Prostate gland (tissue), 2 donors: ENCODE measurements at places on chromosomes 2 and 18. TPM values are rescaled to one million over a fixed set of nuclear protein-coding genes. Genes with fewer than 3 reads are reported as not detected.

The PLGLB2 gene
- not detected for total RNA-seq

DNA sequence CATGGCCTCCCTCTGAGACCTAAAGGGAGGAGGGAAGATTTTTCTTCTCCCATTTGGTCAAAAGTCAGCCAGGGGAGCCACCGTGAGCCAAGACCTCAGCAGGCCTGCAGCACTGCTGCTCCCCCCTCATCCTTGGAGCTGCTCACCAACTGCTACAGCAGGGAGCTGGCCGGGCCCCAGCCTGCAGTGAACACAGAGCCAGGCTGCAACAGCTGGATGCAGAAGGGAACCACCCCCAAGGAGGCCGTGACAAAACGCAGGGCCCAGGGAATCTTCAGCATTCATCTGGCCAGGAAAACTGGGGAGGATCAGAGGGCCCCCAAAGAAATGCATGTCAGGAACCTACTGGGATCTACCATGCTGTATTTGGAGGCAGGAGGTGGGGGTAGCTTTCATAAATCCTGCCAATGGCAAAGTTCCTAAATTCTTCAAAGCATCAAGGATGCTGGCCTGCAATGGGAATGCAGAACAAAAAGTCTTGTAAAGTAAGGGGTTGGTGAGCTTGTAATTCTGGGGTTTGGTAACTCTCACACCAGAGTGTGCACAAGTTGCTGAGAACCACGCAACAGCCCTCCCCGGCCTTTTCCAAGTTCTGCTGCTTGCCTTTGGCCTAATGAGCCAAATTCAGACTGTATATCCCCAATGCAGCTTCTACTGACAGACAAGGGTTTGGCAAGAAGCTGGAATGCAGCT is 61.0 kb downstream of the CACNB4 start:
- no peaks in the 10 kb centered on the region for H3K36me3 ChIP-seq
- H3K27ac ChIP-seq, result no peak overlapping the region
- no peaks in the 10 kb centered on the region for H3K27me3 ChIP-seq
- no peak for DNase-seq

DNA sequence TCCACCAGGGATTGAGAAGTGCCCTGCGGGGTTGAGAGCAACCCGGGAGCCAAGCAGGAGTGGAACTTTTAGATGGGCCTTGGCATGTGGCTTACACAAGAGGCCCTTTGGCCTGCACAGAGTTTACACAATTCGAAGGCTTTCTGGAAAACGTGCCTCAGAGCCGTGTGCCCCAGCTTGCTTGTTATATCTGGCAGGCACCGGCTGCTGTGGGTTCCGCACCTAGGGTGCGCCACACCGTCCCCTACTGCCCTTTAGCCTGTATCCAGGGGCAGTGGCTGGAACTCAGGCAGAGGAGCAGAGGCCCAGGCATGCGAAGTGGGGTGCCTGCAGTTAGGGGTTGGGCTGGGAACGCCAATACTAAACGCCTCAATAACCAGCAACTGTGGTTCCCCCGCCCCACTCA is 32.9 kb upstream of the EDAR start:
- H3K27ac ChIP-seq, result no peak overlapping the region
- no peak overlapping the region for H3K4me3 ChIP-seq
- H3K27me3 ChIP-seq, result no peaks in the 10 kb centered on the region
- DNase-seq, result no peak
- no peaks in the 10 kb centered on the region for H3K4me1 ChIP-seq

- H3K27ac ChIP-seq, result no peak overlapping the region
- H3K36me3 ChIP-seq, result no peaks in the 10 kb centered on the region
- DNase-seq, result no peak
- no peak overlapping the region for H3K4me3 ChIP-seq
- no peaks in the 10 kb centered on the region for H3K4me1 ChIP-seq
Observed at GRCh38 chr2:175984846-175985245, 17.2 kb downstream of the LNPK start.

- no peaks in the 10 kb centered on the region for H3K27me3 ChIP-seq
- H3K27ac ChIP-seq, result no peak overlapping the region
- DNase-seq, result no peak
- H3K4me1 ChIP-seq, result no peaks in the 10 kb centered on the region
Observed at GRCh38 chr2:38522754-38523349, 79.9 kb downstream of the HNRNPLL start.
